ENCODE measurements at places on chromosomes 7 and 10.

- no peak for DNase-seq
Observed at GRCh38 chr7:4468320-4469102, 213.6 kb upstream of the FOXK1 start.

DNA sequence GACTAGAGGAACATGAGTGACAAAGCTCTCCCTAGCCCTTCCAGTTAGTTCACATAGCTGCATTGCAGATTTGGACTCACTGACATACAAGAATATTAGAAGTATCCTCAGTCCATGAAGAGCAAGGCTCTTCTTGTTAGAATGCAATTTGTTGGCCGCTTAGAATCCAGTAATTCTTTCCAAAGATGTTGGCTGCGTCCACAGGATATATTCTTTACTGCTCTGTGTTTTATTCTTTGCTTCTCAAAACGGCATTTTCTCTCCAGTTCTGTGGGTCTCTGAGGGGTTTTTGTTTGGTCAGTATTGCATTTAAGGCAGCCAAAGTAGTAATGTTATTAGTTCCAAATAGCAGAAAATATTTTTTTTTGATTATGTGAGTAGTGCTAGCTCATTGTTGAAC is 588.6 kb downstream of the DNAJB9 start:
- no peak for DNase-seq

DNA sequence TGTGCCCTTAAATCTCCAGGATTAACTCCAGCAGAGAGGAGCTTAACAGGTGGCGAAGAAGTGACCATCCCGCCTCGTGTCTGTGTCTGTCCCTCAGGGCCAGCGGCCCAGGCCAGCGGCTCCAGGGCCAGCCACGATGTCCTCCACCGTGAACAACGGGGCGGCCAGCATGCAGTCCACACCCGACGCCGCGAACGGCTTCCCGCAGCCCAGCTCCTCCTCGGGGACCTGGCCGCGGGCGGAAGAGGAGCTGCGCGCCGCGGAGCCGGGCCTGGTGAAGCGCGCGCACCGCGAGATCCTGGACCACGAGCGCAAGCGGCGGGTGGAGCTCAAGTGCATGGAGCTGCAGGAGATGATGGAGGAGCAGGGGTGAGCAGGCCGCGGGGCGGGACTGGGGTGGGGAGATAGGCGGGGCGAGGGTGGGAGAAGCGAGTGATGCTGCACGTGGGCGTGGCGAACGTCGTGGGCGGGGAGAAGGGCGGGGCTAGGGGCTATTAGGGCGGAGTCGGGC is 33.3 kb downstream of the SRRM3 start:
- no peak for DNase-seq

DNA sequence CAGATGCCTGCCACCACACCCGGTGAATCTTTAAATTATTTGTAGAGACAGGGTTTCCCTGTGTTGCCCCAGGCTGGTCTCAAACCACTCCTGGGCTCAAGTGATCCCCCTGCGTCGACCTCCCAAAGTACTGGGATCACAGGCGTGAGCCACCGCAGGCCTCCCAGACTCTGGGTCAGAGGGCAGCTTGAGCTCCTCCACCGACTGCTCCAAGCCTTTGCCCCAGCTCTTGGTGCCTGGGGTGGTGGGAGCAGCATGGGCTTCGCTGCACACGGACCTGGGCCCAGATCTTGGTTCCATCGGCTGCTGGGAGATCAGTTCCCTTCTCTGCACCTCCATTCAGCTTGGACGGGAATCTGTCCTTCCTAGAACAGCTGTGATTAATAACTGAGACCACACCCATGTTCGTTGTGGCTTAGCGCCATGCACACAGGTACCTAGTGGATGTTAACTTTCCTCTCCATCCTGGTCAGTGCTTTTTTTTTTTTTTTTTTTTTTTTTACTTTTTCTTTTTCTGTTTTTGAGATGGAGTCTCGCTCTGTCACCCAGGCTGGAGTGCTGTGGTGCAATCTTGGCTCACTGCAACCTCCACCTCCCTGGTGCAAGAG is 125.3 kb downstream of the CUX1 start:
- DNase-seq, result no peak

DNA sequence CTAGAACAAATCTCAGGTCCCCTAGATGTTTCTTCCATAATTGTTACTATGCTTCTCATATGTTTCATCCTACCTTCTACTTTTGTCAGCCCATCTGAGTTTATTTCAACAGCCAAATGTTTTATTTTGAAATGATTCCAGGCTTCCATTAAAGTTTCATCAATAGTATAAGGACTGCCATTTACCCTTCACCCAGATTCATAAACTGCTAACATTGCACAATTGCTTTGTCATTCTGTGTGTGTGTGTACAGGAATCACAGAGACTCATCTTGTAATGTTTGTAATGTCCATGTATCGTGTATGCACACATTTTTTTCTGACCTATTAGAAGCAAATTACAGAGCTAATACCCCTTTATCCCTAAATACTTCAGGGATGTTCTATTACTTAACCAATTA is 25.5 kb downstream of the MMRN2 start:
- DNase-seq, result no peak

GRCh38 chr7:93882468-93882867 is 8.1 kb downstream of the TFPI2 start:
- DNase-seq, result no peak

DNA sequence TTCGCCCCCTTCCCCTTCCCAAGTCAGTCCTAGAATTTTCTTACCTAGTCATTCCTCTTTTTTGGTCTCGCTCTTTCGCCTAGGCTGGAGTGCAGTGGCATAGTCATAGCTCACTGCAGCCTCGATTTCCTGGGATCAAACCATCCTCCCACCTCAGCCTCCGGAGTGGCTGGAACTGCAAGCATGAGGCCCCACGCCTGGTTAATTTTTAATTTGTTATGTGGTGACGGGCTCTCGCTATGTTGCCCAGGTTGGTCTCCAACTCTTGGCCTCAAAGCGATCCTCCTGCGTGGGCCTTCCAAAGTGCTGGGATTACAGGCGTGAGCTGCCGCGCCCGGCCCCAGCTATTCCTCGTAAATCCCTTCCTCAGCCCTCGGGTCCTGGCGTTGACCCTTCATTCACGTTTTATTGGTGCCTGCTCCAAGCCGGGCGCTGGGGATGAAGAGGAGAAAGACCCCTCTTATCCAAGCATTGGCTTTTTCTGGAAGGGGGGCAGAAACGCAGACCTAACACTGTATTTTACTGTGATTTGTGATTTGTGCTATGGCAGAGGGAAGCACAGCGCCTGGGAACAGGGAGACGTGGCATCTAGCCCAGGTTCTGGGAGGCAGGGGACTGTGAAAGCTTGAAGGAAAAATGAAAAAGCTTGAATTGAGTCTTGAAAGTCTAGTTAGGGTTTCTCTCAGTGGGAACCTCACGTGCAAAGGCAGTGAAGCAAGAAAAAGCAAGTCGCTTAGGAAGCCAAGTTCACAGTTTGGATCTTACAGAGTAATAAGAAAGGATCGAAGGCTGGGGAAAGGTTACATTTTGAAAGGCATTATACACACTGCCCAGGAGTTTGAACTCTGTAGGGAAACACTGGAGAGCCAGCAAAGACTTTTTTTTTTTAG is 516 bp downstream of the ZNHIT1 start:
- no peak for DNase-seq

DNA sequence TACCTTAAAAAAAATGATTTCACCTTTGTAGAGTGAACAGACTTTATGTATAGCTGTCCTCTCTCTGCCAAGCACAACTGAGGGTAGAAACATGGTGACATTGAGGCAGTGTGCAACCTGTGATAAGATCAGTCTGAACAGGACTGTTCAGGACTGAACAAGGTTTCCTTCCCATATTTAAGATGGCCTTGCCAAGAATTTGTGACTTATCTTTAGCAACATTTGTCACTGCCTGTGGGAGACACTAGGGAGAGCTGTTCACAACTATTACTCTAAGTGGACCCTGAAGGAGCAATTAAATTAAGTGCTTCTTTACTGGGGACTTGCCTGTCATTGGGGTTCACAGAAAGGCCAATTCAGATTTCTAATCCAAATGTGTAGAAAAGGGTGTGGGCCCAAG is 6.7 kb downstream of the OR13A1 start:
- no peak for DNase-seq

GRCh38 chr7:77330169-77330882 is 85.8 kb downstream of the GSAP start:
- DNase-seq, result no peak

GRCh38 chr10:124732931-124733570 is 11.1 kb downstream of the FAM53B start:
- DNase-seq, result no peak

DNA sequence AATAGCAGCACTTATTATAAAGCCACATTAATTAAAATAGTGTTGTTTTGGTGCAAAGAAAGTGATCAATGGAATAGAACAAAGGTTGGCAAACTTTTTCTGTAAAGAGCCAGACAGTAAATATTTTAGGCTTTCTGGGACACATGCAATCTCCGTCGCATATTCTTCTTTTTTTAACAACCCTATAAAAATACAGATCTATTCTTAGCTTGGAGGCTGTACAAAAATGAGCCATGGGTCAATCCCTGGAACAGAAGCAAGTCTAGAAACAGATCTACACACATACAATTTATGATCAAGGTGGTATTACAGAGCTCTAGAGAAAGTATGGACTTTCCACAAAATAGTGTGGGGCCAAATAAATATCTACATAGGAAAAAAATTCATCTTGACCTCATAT is 71.8 kb downstream of the ARHGAP21 start:
- DNase-seq, result no peak

GRCh38 chr7:45223728-45224630 is 66.4 kb downstream of the RAMP3 start:
- DNase-seq, result no peak

DNA sequence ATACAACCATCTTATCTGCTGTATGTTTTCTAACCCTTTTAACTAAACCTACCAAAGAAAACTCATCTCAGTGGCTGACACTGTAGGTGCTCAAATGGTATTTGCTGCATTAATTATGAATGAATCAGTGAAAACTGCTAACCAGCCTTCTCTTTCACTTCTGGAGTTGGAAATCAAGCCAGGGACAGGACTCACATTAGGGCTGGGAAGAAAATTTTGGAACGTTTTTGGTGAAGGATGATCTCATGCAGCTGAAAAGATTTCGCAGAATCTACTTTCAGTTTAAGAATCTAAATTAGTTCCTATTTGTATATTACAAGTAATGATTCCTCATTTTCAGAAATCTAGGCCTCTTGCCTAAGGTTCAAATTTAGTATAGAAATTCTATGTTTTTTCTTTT is 12.9 kb downstream of the MTPN start:
- no peak for DNase-seq

DNA sequence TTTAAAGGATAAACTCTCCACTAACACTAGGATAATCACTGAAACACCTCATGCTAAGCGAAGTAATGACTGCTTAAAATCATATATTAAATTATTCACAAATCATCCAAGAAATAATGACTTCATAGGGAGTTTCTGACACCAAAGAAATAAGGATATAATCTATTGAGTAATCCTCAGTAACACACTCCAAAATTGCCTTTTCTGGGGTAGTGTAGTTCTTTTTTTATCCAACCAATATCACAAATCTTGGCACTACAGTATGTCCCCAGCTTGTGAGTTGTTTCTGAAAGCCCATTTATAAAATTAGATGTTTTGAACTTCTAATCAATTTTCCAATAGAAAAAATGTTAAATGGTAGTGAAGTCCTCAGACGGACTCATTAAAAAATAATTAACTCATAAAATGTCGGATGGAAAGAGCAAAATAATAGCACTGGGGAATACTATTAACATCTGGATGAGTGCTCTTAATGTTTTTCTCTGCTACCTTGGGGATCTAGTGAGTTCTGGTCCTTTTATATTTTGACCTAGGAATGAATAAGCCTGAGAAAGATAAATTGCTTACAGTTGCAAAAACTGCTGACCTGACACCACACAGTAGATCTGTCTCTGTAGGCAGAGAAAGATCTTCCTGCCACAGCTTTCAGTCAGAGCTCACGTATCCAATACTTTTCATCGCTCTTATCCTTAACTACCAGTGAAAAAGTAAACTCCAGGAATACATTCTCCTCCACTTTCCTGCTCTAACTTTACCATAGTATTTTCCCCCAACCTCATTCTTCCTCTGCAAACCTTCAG is 618.5 kb upstream of the ANKRD30A start:
- DNase-seq, result no peak

GRCh38 chr10:61175316-61175715 is 231.3 kb upstream of the RHOBTB1 start:
- DNase-seq, result no peak

DNA sequence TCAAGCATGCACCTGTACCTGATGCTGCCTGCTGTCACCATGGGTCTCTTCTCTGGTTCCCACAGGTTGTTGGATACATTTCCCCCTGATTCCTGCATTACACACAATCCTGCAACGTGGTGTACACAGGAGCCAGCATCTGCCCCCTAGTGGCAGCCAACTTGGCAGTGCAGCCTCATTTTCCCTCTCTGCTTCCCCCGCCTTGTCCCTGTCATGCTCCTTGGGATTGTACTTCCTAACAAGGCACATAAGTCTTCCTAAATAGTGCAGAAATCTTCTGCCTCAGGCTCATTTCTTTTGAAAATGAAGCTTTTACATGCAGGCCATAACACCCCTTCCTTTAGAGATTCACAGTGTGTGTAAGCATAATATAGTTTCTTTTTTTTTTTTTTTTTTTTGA is 387.5 kb downstream of the CCSER2 start:
- DNase-seq, result no peak

GRCh38 chr7:30170476-30171205 is 35.9 kb downstream of the MTURN start:
- no peak for DNase-seq

GRCh38 chr7:11054033-11054432 is 80.4 kb downstream of the PHF14 start:
- no peak for DNase-seq

DNA sequence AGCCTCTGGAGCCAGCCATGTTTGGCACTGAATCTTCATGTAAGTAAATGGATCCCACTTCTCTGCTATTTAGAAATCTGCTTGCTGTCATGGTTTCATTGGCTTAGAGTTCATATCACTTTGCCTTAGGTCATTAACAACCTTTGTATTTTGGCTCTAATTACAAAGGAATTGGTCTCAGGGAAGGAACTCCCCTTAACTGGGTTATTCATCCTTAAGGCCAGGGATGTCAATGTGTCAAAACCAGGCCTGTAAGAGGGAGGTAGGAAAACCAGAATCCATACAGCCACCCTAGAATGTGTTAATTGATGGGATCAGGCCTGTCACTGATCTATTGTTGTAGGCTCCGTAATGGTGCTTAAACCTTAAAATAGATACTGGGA is 67.3 kb downstream of the ST7 start:
- no peak for DNase-seq

DNA sequence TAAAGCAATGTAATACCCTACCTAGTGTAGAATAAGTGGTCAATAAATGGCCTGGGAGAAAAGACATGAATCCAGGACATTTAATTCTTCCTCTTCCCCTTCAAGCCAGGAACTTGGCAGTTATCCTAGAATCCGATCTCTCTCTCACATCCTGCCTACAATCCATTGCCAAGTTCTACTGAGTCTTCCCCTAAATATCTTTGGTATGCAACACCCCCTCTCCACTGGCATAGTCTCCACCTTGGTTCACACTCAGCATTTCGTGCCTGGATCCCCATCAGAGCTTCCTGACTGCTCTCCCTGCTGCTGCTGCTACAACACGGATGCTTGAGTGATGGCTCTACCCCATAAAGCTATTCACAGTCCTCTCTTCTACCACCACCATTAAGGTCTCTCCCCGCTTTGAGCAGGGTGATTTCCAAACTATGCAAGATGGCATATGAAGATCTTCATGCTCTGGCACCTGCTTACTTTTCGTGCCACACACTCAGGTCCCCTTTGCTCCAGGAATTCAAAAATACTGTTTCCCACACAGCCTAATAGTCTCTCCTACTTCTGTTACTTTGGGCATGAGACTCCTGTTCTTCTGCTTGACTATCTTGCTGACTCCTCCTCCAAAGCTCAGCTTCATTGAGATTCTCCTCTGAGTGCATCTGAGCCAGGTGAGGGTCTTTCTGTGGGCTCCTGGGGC is 4.8 kb downstream of the ANK3 start:
- no peak for DNase-seq

GRCh38 chr10:106929291-106929895 is 235.1 kb downstream of the SORCS1 start:
- DNase-seq, result no peak
